ENCODE measurements at places on chromosomes 3 and 15.

DNA sequence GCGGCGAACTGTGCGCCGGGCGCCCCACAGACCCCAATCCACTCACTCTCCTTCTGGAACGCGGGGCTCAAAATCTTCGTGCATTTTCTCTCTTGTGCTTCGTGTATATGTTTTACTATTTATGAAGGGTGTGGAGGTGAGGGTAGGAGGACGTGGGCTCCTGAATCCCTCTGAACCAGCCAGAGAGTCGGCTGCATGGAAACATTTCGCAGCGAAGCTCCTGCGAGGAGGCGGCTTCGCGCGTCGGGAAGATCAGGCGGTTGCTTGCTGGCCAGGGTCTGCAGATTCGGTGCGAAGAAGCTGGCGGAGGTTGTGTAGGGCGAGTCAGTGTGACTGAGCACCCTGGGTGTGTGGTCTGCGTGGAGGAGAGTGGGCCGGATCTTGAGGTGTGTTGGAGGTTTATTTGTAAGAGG lies 1.1 kb downstream of the CNTN4 start:
- no peak for DNase-seq

GRCh38 chr3:58588030-58588614 lies 10.9 kb upstream of the FAM107A start:
- DNase-seq = no peak

- DNase-seq = no peak
These were observed 11.8 kb upstream of the P2RY1 start for GRCh38 chr3:152823173-152823572.

GRCh38 chr15:63601704-63602185 lies 4.6 kb downstream of the FBXL22 start:
- no peak for DNase-seq

DNA sequence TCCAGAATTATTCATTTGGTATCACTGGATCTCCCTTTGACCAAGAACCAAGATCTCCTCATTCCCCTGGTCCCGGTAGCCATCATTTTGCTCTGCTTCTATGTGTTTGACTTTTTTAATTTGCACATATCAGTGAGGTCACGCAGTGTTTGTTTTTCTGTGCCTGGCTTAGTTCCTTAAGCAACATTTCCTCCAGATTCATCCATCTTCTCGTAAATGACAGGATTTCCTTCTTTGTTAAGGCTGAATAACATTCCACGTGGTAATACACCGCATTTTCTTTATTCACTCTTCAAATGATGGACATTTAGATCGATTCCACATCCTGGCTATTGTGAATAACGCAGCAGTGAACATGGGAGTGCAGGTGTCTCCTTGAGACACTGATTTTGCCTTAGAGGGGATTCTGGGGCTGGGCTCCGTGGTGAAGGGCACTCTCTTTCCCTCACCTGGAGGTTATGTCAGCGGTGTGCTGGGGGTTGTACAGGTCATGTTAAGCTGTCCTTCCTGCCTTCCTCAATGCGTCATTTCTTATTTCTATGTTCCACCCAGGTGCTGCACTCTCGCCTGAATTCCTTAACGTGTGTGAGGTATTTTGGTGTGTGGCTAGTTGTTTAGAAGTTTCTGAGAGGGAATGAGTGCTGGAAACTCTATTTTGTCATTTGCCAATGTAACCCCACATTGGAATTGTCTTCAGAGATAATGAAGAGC lies 212.2 kb downstream of the LPP start:
- no peak for DNase-seq

DNA sequence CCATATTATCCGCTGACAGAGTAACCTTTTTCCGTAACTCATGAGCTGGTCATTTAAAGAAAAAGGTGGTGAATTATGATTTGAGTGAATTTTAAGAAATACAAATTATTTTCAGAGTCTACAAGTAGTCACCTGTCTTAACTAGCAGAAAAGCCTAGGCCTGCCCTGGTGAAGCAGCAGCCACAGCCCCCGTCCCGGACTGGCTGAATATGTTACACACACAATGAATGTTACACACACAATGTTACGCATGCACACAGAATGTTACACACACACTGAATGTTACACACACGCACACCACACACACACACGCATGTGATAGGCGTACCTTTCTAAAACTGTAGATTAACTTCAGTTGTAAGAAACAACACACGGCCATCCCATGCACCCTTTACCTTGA lies 77.8 kb downstream of the VGLL4 start:
- DNase-seq = no peak

GRCh38 chr3:31634476-31634875 lies 101.8 kb downstream of the STT3B start:
- no peak for DNase-seq

- no peak for DNase-seq
These were observed 1.5 kb downstream of the CCK start for GRCh38 chr3:42264399-42265058.

- DNase-seq = no peak
These were observed 71.7 kb downstream of the CYP19A1 start for GRCh38 chr15:51266656-51267050.

DNA sequence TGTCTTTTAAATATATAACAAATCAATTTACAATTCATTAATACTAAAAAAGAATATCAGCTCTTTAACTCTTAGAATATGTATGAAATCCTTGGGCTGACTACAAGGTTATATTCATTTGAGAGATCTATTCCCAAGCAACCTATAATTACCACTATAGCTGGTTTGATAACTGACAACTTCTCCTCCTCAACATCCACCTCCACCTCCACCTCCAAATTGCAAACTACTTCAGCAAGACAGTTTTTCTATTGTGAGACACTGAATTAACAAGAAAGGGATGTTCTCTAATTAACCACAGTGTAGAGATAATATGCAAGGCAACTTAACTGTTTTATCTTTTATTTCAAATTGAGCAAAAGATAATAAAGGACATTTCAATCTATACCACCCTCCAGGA lies 284.8 kb upstream of the ARL6 start:
- no peak for DNase-seq

GRCh38 chr3:11379238-11379823 lies 107.1 kb downstream of the ATG7 start:
- DNase-seq = no peak

DNA sequence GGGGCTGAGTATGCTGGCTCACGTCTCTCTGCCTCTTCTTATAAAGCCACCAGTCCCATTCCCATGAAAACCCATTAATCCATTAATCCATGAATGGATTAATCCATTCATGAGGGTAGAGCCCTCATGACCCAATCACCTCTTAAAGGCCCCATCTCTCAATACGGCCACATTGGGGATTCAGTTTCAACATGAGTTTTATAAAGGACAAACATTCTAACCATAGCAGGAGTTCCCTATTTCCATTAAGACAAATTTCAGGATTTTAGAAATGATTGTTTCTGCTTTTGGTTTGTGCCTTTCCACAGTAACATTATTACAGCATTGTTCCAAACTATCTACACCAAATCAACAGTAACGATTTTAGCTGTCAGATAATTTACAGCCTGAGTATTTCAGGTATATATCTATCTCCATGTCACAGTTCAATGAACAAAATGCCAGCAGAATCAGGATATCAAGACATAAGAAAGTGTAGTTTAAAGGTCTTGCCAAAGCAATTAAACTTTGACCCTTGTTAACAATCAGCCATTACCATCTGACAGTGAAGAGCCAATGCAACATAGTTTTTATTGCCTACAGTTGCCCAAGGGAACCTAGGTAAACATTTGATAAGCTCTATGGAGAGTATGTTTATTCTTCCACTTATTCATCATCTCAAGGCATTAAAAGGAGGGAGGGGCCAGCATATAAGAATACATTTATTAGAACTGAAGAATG lies 3.8 kb downstream of the TSPAN3 start:
- DNase-seq = peak; percentile 37

DNA sequence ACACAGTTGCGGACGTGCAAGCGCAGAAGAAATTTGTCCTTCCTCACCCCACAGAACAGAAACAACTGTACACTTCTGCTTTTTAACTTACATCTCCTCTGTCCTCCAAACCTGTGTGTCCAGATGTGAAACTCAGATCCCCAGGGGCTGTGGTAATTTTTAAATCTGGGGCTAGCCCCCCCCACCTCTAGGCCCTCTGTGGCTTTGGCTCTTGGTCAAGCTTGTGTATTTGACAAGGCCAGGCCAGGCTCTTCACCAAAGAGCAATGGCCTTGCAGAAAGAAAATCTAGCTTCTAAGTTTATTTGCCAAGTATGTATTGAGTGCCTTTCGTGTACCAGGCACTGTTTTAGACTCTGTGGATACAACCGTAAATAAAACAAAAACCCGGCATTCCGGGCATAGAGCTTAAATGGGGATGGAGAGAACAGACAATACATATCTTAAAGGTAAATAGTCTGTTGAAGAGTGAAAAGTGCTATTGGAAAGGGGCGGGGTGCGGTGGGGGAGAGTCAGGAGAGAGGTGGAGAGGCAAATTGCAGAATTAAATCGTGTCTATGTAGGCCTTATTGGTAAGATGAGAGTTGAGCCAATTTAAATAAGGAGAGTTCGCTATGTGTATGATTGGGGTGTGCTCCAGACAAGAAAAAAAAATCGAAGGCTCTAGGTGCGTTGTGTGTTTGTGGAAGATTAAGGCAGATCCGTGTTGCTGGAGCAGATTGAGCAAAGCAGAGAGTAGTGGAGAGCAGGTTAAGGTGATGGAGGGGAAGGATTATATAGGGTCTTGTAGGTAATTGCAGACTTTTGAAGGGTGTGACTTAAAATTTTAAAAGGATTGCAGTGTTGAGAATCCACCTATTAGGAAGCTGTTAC lies 781 bp upstream of the DPH6 start:
- no peak for DNase-seq

- DNase-seq = no peak
These were observed 225.6 kb upstream of the STRIT1 start for GRCh38 chr3:155519078-155519477.

DNA sequence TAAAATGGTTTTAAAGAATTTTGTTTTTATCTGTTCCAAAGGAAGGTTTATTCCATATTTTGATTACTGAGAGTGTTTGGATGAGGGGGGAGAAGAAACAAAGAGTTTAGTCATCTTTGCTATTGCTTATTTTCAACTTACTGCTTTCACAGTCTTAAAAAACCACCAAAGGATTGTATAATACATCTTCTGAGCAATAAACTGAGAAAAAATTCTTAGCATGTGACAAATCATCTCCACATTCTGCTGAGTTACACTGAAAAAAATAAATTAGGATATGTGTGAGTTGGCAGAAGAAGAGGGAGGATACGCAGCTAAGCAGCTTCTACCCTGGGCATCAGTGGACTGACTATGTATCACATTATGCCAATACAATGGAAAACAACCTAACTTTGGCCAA lies 23.2 kb upstream of the ACTC1 start:
- DNase-seq = no peak

DNA sequence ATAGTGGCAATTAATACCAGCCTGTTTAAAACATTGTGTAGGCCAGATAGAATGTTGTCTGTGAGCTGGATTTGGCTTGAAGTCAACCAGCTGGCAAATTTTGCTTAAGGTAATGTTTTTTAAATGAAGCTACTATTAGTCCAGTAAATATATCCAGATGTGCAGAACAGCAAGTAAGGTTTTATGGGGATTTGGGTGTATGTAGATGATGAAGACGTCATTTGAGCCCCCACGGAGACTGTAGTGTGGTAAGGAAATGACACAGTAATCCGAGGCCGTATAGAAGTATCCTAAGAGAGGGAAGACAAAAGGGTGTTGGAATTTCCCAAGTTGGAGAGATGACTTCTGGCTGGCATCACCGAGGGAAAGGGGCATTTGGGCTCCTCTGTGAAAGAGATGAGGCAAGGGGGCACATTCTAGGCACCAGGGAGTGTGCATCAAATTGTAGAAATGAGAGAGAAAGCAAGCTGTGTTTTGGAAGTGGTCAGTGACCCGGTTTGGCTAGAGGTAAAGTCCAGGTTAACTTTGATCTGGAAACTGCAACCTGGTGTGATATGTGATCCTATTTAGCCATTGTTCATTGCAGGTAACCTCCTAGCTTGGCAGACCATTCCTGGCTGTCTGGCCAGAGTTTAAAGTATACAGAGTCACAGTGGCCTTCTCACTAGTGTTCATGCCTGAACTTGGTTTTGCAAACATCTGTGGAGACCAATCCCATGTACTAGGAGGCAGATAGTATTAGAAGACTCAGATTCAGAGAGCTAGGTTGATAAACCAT lies 104.2 kb downstream of the ITPR1 start:
- no peak for DNase-seq

- DNase-seq = no peak
These were observed 14.7 kb downstream of the FAN1 start for GRCh38 chr15:30918366-30918765.

DNA sequence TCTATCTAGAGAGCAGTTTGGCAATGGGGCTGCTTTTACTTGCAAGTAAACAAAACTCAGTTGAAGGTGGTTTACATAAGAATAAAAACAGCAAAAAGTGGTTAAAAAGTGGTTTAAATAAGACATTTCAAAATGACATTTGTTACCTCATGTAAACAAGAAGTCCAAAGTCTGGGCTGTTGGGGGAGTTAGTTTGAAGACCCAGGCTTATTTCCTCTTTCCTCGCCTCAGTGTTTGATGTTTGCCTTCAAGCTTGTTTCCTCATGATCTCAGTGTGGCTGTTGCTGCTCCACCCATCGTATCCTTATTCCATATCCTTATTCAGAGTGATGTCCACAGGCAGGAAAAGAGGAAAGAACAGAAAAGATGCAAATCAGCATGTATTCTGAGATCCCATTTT lies 15.2 kb downstream of the CGNL1 start:
- DNase-seq = no peak

- DNase-seq = no peak
These were observed 8.1 kb upstream of the ARNT2 start for GRCh38 chr15:80396096-80396495.

DNA sequence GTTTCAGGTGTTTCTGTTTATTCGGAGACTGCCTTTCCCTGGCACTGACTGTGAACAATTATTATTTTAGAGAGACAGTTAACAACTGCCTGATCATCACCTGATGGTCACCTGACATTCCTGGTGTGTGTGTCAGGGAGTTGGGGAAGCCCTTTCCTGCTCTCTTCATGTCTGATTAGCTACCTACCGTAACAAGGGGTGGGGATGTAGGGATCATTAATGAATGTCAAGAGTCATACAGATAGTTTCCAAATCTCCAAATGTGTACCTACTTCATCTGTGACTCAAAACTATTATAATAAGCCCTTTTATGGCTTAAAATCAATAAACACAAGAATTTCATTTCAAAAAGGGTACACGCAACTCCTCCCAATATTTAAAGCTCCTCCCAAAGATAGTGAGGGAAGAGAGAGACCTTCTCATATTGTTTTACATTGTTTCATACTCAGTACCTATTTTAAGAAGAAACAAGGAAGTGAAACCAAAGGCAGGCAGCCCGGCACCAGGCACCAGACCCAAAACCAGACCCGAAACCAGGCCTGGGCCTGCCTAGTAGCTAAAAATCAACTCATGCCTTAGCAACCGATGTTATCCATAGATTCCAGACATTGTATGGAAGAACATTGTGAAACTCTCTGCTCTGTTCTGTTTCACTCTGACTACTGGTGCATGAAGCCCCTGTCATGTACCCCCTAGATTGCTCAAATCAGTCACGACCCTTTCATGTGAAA lies 844.9 kb upstream of the ALCAM start:
- DNase-seq = no peak
